Metanephros (tissue), 2 donors: ENCODE measurements at places on chromosomes 1 and 21. TPM values are rescaled to one million over a fixed set of nuclear protein-coding genes. Genes with fewer than 3 reads are reported as not detected.

ETNK2 gene
- total RNA-seq, result 16.4 TPM

DCDC2B gene
- total RNA-seq, result not detected

TPTE gene
- total RNA-seq, result not detected

ZSWIM5 gene
- 4.8 TPM for total RNA-seq

RABIF gene
- total RNA-seq, result 4.8 TPM

CFAP126 gene
- total RNA-seq, result 0.82 TPM

MX1 gene
- 11.7 TPM for total RNA-seq

FCRL1 gene
- 2.2 TPM for total RNA-seq

SELL gene
- total RNA-seq, result 11.6 TPM

DIO1 gene
- 8.6 TPM for total RNA-seq

RAD54L gene
- total RNA-seq, result 6.7 TPM

MYOC gene
- total RNA-seq, result 0.82 TPM

TMEM79 gene
- 4.0 TPM for total RNA-seq

FAM72B gene
- total RNA-seq, result 2.2 TPM

SNAP47 gene
- total RNA-seq, result 59.7 TPM

PADI2 gene
- 21.5 TPM for total RNA-seq

TMEM200B gene
- 16.1 TPM for total RNA-seq

PTGER3 gene
- 146 TPM for total RNA-seq

ADAMTSL4 gene
- total RNA-seq, result 28.2 TPM

IL23R gene
- total RNA-seq, result 0.06 TPM

AMY2A gene
- total RNA-seq, result not detected

AK2 gene
- 90.1 TPM for total RNA-seq

SLC19A2 gene
- 26.4 TPM for total RNA-seq

CCDC190 gene
- total RNA-seq, result 1.1 TPM

HNRNPCL1 gene
- not detected for total RNA-seq

UMODL1 gene
- total RNA-seq, result not detected

S100A12 gene
- 32.5 TPM for total RNA-seq

LORICRIN gene
- not detected for total RNA-seq

ERICH3 gene
- total RNA-seq, result 0.12 TPM

CR2 gene
- total RNA-seq, result 0.64 TPM

HSF2BP gene
- total RNA-seq, result 3.0 TPM

OR2T12 gene
- not detected for total RNA-seq

LYPD8 gene
- total RNA-seq, result not detected

TINAGL1 gene
- total RNA-seq, result 96.1 TPM

CELA3A gene
- total RNA-seq, result 0.23 TPM
